Left forelimb (tissue), 1 donor: ENCODE measurements at places on chromosomes 5 and 9.

DNA sequence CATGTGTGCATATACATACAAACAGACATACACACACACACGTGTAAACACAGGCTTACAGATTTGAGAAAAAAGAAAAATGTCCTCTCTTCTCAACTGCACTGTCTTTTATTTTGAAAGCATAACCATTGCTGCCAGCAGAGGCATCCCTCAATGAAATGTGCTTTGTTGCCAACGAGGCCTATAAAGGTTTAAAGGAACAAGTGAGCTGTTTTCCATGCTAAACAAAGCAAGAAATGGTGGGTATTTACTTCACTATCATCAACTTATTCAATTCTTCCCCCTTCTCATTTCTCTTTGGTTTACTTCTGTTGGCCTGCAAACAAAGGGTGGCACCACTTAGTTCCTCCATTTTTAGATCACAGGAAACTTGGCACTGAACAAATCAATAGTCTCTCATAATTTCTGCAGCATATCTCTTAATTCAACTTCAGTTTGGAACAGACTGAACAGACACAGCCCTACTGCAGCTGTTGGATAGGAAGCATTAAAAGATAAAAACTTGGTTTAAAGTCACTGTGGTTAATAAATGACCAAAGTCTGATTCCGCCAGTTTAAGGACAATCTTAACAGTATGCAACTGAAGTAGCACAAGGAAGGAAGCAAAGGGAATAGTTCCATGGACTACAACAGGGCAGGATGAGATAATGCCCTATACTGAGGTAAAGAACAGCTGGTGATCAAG is 21.7 kb downstream of the TTC33 start:
- no peak for DNase-seq

DNA sequence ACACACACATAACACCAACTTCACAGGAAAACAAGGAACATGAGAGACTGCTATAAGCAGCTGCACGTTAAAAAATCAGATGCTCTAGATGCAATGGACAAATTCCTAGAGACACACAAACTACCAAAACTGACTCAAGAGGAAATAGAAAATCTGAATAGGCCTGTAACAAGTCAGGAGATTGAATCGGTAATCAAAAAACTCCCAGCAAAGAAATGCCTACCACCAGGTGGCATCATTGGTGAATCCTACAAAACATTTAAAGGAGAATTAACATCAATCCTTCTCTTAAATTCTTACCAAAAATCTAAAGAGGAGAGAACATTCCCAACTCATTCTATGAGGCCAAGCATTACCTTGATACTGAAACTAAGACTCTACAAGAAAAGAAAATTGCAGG is 54.9 kb downstream of the NDST1 start:
- DNase-seq = no peak

DNA sequence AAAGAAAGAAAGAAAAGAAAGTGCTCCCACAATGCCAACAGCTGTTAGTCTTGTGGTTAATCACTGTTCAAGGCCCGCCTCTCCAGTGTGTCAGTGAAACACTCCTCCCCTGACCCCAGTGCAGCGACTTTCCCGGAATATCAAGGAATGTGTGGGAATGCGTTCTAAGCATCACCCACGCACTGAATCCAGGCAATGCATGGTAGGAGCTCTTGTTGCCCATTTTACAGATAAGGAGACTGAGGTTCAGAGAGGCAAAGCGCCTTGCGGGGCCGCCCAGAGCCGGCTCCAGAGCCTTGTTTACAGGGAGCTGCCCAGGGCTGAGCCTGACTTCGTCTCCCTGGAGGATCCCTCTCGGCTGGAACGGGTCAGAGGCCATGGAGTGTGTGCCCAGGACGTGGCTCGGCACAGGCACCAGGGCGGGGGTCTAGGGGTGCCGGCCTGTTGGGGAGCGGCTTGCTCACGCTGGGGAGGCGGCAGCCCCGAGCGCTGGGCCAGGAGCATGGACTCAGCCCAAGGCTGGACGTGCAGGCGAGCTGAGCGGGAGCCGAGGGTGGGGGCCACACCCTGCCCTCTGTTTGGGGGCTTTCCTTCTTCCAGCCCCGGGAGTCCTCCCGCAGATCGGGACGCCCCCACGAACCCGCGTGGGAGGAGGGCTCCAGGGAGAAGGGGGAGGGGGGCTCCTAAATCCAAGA is 823 bp downstream of the ST6GALNAC6 start:
- no peak for DNase-seq

GRCh38 chr9:109167716-109168115 is 667 bp upstream of the FRRS1L start:
- DNase-seq = no peak

GRCh38 chr9:110041452-110041851 is 166.5 kb downstream of the C9orf152 start:
- no peak for DNase-seq

GRCh38 chr9:79559495-79560181 is 12.1 kb upstream of the TLE4 start:
- no peak for DNase-seq

DNA sequence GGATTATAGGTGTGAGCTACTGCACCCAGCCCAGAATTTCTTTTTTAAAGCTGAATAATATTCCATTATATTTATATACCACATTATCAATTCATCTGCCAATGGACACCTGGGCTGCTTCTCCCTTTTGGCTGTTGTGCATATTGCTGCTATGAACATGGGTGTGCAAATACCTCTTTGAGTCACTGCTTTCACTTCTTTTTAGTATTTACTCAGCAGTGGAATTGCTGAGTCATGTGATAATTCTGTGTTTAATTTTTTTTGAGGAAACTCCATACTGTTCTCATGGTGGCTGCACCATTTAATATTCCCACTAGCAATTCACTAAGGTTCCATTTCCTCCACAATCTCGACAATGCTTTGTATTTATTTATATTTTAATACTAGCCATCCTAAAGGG is 36.1 kb upstream of the KIF4B start:
- no peak for DNase-seq

DNA sequence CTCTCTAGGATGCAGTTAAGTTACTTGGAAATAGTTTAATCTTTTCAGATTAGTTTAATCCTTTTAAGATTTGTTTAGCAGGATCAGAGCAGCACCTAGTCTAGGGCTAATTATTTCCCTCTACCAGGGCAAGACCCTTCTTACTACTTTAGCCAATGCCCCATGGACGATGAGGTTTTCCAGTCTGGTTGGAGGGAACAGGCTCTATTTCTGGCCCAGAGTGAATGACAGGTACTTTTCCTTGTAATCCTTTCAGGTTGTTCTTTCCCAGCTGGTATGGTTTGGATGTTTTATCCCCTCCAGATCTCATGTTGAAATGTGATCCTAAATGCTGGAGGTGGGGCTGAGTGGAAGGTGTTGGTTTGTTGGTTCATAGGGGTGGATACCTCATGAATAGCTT is 27.2 kb downstream of the PTTG1 start:
- no peak for DNase-seq
